ENCODE measurements at places on chromosomes 13 and 19. TPM values are rescaled to one million over a fixed set of nuclear protein-coding genes. Genes with fewer than 3 reads are reported as not detected.

DNA sequence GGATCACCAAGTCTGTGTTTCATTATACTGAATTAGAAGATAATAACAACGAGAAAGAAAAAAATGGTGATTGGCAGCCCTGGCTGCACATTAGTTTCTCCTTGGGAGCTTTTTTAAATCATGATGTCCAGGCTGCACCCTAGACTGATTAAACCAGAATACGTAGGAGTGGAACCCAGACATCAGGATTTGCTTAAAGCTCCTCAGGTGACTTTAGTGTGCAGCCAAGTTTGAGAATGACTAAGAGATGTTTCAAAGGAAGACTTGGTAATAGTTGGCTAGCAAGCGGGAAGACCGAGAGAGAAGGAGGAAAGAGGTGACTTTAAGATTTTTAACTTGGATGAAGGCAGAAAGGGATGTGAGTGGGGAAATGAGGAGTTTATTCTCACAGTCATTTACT lies 71.4 kb upstream of the SERP2 start:
- H3K4me1 ChIP-seq = peaks cover 31% of the 10 kb centered on the region
- no peak overlapping the region for H3K4me3 ChIP-seq
- no peak overlapping the region for H3K27ac ChIP-seq
- H3K36me3 ChIP-seq = no peaks in the 10 kb centered on the region

DNA sequence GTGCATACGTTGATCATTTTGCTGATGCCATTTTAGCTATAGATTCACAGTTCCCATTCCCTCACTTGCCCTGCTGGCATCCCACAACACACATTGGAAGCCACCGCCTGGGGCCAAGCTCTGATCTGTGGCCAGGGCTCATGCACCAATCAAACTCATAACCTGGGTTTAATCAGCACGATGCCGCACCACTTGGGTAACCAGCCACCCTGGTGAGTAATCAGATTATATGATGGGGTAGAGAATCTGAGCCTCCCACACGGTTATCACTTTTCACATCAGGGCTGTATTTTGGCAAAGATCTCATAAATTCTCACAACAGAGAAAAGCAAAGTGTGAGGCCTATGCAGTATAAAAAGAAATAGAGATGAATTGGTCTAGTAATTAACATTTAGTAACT lies 66.0 kb upstream of the TNFRSF19 start:
- no peaks in the 10 kb centered on the region for H3K36me3 ChIP-seq
- no peak overlapping the region for H3K27ac ChIP-seq
- no peak for DNase-seq

GRCh38 chr19:41734585-41734984 lies 20.7 kb upstream of the CEACAM6 start:
- H3K27me3 ChIP-seq = no peaks in the 10 kb centered on the region
- H3K4me3 ChIP-seq = no peak overlapping the region
- H3K4me1 ChIP-seq = no peaks in the 10 kb centered on the region
- DNase-seq = no peak
- no peak overlapping the region for H3K27ac ChIP-seq

DNA sequence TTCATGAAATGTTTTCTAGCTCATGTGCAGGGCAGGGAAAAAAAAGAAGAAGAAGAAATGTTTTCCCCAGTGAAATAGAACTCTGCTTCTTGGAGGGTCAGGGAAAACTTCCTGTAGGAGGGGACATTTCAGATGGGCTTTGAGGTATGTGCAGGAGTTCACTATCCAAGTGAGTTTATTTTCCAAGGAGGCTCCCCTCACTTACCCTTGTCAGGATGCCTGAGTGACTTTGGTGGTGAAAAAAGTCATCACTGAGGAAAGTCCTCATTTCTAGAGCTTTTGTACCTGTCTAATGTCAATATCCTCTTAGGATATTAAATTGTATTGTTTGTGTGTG lies 656 bp upstream of the C3 start:
- no peak for DNase-seq
- no peaks in the 10 kb centered on the region for H3K4me1 ChIP-seq
- H3K27ac ChIP-seq = no peak overlapping the region
- H3K4me3 ChIP-seq = no peak overlapping the region

GRCh38 chr19:18520848-18521691 lies 800 bp downstream of the ELL start:
- peak overlapping the region; percentile 95 for H3K27ac ChIP-seq
- DNase-seq = peak; percentile 34
- H3K27me3 ChIP-seq = no peaks in the 10 kb centered on the region

DNA sequence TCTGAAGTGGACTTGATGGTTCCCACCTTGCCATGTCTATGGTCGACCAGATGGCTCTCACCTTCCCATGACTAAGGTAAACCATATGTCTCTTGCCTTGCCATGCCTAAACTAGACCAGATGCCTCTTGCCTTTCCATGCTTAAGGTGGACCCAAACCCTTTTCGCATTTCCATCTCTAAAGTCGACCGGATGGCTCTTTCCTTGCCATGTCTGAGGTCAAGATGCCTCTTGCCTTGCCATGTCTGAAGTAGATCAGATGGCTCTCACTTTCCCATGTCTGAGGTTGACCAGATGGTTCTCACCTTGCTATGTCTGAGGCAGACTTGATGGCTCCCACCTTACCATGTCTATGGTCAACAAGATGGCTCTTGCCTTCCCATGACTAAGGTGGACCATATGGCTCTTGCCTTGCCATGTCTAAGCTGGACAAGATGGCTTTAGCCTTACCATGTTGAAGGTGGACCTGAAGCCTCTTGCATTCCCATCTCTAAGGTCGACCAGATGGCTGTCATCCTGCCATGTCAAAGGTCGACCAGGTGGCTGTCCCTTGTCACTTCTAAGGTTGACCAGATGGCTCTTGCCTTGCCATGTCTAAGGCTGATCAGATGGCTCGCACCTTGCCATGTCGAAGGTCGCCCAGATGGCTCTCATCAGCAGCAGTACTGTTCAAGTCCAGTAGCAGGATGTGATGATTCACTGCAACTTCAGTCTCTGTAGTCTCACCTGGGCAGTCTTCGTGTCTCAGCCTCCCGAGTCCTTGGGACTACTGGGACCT lies 1439.4 kb downstream of the UQCRFS1 start:
- H3K4me1 ChIP-seq = no peaks in the 10 kb centered on the region
- H3K27ac ChIP-seq = no peak overlapping the region
- H3K27me3 ChIP-seq = no peaks in the 10 kb centered on the region
- H3K4me3 ChIP-seq = no peak overlapping the region
- no peak for DNase-seq
- no peaks in the 10 kb centered on the region for H3K36me3 ChIP-seq

- no peak overlapping the region for H3K4me3 ChIP-seq
- no peak overlapping the region for H3K27ac ChIP-seq
- no peaks in the 10 kb centered on the region for H3K27me3 ChIP-seq
- no peak for DNase-seq
- no peaks in the 10 kb centered on the region for H3K4me1 ChIP-seq
Measured at GRCh38 chr13:73110814-73111213, 52.0 kb downstream of the KLF5 start.

DNA sequence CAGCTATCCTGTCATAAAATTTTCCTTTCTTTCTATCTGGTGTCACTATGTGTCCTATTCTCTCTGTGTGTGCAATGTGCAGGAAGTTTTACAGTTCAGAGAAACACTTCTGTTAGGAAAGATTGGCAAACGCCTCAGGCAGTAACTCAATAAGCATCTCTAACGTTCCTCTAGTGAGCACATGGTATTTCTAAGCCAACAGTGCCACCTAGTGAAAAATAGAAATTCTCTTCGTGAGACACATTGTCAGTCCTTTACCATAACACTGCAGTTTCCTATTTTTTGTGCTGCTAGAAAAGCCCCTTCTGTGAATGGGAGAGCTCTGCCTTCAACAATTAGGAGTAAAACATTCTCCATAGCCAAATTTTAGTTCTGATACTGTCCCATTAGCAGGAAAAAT lies 50.7 kb downstream of the ZNF723 start:
- H3K27me3 ChIP-seq = no peaks in the 10 kb centered on the region
- H3K27ac ChIP-seq = no peak overlapping the region
- H3K4me1 ChIP-seq = no peaks in the 10 kb centered on the region
- no peaks in the 10 kb centered on the region for H3K36me3 ChIP-seq
- peak; percentile 27 for DNase-seq
- no peak overlapping the region for H3K4me3 ChIP-seq

GRCh38 chr13:109707044-109707741 lies 79.2 kb downstream of the IRS2 start:
- no peak overlapping the region for H3K4me3 ChIP-seq
- DNase-seq = no peak
- H3K36me3 ChIP-seq = no peaks in the 10 kb centered on the region
- no peak overlapping the region for H3K27ac ChIP-seq
- no peaks in the 10 kb centered on the region for H3K27me3 ChIP-seq

DNA sequence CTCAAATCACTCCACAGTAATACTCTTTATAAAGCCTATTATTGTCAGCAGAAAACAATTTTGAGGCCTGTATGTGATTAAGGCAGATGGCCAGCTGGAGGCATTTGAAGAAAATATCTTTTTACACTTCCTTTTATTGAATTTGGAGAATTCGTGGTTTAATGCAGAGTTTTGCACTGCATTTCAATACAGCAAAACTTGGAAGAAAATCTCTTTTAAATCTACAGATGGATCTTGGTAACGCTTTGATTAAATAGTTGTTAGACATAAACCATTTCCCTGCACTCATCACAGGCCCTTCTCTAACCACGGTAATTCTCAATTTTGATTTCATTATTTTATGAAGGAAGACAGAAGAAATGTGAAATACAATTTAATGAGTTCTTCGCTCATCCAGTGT lies 185.7 kb downstream of the RFC3 start:
- no peaks in the 10 kb centered on the region for H3K27me3 ChIP-seq
- H3K27ac ChIP-seq = no peak overlapping the region
- H3K4me3 ChIP-seq = no peak overlapping the region
- peaks cover 15% of the 10 kb centered on the region for H3K4me1 ChIP-seq

Gene SH2D3A
- 1.7 TPM for polyA plus RNA-seq

Gene UBE2L5
- polyA plus RNA-seq = not detected
